ENCODE measurements at places on chromosomes 13 and 19.

- no peak for DNase-seq
Measured at GRCh38 chr13:52810526-52810925, 37.9 kb downstream of the PCDH8 start.

GRCh38 chr19:19034204-19034624 lies 811 bp downstream of the ARMC6 start:
- DNase-seq, result peak; percentile 51

- DNase-seq, result no peak
Measured at GRCh38 chr13:93249364-93250306, 23.0 kb downstream of the GPC6 start.

GRCh38 chr13:110811771-110812120 lies 98.2 kb downstream of the ING1 start:
- DNase-seq, result no peak

- DNase-seq, result no peak
Measured at GRCh38 chr19:13935765-13936510, 2.3 kb downstream of the PODNL1 start.

- DNase-seq, result no peak
Measured at GRCh38 chr13:27526516-27526915, 76.2 kb upstream of the MTIF3 start.

GRCh38 chr19:33564836-33565338 lies 43.3 kb upstream of the PEPD start:
- DNase-seq, result no peak

GRCh38 chr19:3455960-3456601 lies 24.2 kb downstream of the SMIM24 start:
- no peak for DNase-seq

DNA sequence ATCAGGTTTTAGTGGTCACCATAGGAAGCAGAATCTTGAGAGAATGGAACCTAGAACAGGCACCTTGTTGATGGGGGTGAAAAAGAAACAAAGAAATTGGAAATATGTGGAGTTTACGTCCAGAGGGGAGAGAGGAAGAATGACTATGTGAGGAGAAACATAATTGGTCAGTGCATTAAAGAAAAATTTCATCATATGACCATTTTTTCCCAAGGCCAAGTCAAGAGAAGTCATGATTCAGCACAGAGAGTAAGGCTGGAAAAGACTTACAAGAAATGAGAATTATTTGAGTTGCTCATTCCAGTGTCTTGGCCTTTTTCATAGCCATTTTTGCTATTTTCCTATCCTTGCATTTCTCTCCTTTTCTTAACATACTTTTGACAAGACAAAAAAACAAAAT lies 421.7 kb downstream of the EFNB2 start:
- DNase-seq, result no peak

DNA sequence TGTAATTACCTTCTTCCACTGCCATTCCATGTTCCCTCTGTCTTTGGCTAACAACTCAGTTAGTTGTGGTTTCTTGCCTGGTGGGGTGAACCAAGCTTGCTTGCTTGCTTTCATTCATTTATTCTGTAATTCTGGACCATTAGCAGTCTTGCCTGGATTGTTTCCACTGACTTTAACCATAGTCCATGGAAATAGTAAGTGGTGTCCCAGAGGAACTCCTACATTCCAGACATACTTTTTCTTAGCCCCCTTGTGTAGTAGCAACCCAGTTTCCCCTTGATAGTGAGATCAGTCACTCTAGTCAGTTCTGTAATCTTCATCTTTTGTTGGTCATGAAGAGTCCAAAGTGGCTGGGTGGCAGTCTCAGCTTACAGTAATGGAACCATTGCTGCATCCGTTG lies 23.2 kb downstream of the PDS5B start:
- no peak for DNase-seq

DNA sequence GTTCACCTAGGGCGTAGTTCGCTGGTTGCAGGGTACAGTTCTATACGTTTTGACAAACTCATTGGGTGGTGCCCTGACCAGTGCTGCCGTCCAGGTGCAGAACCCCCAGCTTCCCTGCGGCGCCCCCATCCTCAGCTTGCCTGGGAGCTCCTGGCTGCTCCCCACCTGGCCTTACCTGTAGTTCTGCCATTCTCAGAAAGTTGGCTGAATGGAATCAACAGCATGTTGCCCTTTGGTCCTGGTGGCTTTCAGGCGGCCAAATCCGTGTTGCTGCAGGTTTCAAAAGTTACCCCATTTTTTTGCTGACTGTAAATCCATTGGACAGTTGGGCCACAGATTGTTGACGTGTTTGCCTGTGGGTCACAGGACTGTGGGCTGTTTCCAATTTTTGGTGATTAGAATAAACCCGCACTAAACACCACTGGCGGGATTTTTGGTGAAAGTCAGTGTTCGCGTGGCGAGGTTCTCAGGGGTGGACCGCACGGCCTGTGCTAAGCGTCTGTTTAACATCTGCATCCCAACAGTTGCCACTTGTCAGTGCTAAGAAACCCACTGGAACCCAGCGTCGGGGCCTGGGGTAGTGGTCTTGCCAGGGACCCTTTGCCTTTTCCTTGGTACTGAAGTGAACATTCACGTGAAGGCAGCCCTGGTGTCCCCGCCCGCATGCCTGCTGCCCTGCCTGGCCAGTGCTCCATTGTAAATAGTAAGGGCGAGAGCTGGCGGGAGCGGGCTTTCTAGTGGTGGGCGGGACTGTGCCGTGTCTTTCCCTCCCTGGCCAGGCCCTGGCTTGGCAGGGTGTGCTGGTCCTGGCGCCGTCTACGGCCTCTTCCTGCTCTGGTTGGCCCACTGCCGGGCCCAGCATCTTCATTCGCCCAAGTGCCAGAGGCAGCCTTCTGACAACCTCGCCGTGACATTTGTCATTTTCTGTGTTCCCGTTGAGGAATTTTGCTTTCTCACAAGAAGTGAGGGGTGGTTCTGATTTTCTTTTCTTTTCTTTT lies 3.3 kb downstream of the DOT1L start:
- DNase-seq, result peak; percentile 74

GRCh38 chr19:33603377-33603776 lies 18.4 kb upstream of the CHST8 start:
- DNase-seq, result no peak

GRCh38 chr13:93316841-93317240 lies 90.2 kb downstream of the GPC6 start:
- no peak for DNase-seq

DNA sequence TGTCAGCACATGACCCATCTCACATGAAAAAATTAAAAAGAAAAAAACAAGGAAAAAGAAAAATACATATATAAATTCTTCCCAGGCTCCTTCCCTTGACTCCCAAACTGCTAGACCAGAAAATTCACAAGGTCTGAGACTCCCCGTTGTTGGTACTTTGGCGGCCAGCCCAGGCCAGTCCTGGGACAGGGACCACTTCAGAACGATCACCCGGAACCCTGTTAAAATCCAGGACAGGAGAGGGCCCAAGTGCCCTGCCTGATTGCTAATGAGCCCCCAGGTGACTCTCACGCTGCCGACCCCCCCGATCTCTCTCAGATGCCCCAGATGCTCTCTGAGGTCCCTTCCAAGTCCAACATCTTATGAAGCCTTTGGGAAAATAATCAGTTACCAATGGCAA lies 107.2 kb downstream of the COL4A2 start:
- no peak for DNase-seq

- no peak for DNase-seq
Measured at GRCh38 chr13:28537171-28537570, 42.2 kb upstream of the FLT1 start.

GRCh38 chr19:42199440-42200115 lies 17.9 kb downstream of the DEDD2 start:
- no peak for DNase-seq

- DNase-seq, result no peak
Measured at GRCh38 chr13:40631605-40632004, 34.8 kb downstream of the FOXO1 start.

GRCh38 chr19:53947624-53948023 lies 15.1 kb upstream of the CACNG8 start:
- DNase-seq, result no peak

DNA sequence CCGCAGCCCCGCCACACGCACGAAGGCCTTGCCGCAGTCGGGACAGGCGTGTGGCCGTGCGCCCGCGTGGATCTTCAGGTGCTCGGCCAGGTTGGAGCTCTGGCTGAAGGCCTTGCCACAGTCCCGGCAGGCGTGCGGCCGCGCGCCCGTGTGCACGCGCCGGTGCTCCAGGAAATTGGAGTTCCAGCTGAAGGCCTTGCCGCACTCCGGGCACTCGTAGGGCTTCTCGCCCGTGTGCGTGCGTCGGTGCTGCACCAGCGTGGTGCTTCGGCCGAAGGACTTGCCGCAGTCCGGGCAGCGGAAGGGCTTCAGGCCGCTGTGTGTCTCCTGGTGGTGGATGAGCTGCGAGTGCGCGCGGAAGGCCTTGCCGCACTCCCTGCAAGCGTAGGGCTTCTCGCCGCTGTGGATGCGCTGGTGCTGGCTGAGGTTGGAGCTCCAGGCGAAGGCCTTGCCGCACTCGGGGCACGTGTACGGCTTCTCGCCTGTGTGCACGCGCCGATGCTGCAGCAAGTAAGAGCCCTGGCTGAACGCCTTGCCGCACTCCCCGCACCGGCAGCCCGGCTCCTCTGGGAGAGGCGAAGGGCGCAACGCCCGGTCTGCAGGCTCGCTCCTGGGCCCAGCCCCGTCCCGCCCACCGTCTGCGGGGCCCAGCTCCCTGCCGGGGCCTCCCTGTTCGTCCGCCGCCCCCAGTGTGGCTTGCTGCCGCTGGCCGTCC lies 3.6 kb upstream of the A1BG start:
- no peak for DNase-seq

DNA sequence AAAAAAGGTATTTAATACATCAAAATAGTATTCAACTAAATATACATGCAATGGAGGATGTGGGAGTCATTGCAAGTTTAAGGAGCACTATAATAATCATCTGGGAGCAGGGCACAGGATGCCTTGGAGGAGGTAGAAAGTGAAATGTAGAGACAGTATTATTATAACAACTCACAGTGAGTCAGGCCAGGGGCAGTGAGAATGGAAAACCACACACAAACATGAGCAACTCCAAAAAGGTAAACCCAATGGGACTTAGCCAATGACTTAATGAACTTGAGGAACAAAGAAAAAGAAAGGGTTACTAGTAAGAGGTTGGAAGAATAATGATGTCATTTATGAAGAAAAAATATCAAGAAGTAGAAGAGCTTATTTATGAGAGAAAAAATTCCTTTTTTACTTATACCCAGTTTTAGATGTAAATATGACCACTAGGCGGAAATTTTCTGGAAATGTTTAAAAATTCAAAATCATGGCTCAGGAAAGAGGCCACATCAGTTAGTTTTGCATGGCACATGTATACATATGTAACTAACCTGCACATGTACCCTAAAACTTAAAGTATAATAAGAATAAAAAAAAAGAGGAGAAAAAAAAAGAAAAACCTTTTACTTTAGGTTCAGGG lies 389.3 kb downstream of the SUCLA2 start:
- no peak for DNase-seq

GRCh38 chr13:114157869-114158495 lies 21.1 kb upstream of the CFAP97D2 start:
- DNase-seq, result no peak

DNA sequence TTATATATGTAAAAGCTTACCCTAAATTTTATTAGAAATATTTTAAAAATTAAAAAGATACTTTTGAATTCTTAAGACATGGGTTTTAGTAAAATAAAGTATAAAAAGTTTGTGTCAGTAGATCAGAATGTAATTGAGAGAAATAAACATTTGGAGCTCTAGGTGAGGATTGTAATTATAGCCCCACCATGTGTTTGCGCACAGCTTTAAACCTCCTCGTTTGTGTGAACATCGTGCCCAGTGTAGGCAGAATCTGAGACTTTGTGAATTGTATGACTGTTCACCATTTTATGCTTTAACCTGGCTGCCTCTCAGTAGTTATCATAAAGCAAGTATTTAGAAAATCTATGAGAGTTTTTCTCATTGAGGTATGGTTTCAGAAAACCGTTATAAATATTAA lies 29.1 kb downstream of the CUL4A start:
- DNase-seq, result no peak

GRCh38 chr19:45040059-45040771 lies 1.4 kb downstream of the CLASRP start:
- DNase-seq, result no peak

- no peak for DNase-seq
Measured at GRCh38 chr13:30334663-30335386, 27.5 kb upstream of the KATNAL1 start.

DNA sequence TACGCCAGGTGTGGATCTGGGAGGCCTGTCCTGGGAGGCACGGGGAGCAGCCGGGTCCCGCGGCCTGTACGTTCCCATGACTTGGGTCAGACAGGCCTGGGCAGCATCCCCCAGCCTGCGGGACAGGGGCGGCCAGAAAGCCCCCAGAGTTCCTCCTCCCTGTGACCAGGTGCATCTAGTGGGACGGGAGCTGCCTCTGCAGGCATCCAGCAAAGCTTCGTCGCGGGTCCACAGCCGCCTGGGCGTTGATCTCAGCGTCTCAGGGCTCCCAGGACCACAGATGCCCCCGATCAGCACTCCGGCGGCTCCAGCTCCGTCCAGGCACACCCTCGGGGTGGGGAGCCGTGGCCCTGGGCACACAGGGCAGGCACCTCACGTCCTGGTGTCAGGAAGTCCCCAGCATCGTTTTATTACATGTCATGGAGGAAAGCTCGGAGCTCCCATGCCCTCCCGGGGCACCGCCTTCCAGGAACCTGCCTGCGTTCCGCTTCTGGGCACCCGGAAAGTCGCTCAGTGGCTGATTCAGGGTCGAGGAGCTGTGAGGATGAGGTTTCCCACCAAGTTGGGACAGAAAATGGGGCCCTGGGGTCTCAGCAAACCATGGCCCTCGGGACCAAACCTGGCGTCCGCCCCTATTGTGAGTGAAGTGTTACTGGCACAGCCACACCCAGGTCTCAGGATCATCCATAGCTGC lies 1.5 kb upstream of the GZMM start:
- DNase-seq, result no peak

DNA sequence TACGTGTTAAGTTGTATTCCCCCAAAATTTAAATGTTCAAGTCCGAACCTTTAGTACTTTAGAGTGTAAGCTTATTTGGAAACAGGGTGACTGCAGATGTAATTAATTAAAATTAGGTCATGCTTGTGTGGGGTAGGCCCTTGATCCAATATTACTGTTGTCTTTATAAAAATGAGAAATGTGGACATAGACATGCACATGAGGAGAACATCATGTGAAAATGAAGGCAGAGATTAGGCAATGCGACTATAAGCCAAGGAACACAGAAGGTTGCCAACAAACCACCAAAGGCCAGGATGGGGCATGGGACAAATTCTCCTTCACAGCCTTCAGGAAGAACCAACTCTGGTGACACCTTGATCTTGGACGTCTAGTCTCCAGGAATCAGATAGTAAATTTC lies 1698.4 kb upstream of the SLC10A2 start:
- DNase-seq, result no peak
